A549 treated with RU486 at 1 μM for 4 hours (cell line): ENCODE measurements at places on chromosomes 2 and 18. TPM values are rescaled to one million over a fixed set of nuclear protein-coding genes. Genes with fewer than 3 reads are reported as not detected.

The KCNS3 gene
- total RNA-seq: 0.87 to 1.3 TPM (median 1.1 TPM) in 5 replicates

The REG3A gene
- total RNA-seq: not detected in 5 replicates

The SP140L gene
- 3.4 to 4.8 TPM (median 3.5 TPM) in 5 replicates for total RNA-seq

The CTDSP1 gene
- 57.9 to 72.9 TPM (median 69.3 TPM) in 5 replicates for total RNA-seq

The DLGAP1 gene
- total RNA-seq: 0.03 to 0.10 TPM in 2 of 5 replicates, not detected in the others

The CELF4 gene
- total RNA-seq: not detected in 5 replicates

The FTCDNL1 gene
- total RNA-seq: 1.8 to 2.8 TPM (median 2.5 TPM) in 5 replicates

The ZNF396 gene
- 0.41 to 0.94 TPM (median 0.64 TPM) in 5 replicates for total RNA-seq

The SS18 gene
- 40.8 to 59.9 TPM (median 54.2 TPM) in 5 replicates for total RNA-seq

The MAP3K19 gene
- total RNA-seq: not detected in 5 replicates

The ERICH2 gene
- total RNA-seq: not detected in 5 replicates

The CD8B2 gene
- total RNA-seq: not detected in 5 replicates

The UGT1A4 gene
- 0.05 to 0.10 TPM in 2 of 5 replicates, not detected in the others for total RNA-seq

The LRP1B gene
- 0.01 TPM in 1 of 5 replicates, not detected in the others for total RNA-seq

The PRKAG3 gene
- total RNA-seq: not detected in 5 replicates

The NEUROD1 gene
- not detected in 5 replicates for total RNA-seq

The EVA1A gene
- 12.3 to 18.2 TPM (median 14.5 TPM) in 5 replicates for total RNA-seq

The APOB gene
- total RNA-seq: 0.39 TPM in 1 of 5 replicates, not detected in the others

The KCNIP3 gene
- 0.83 to 1.9 TPM (median 1.6 TPM) in 5 replicates for total RNA-seq

The REEP1 gene
- 0.55 to 0.62 TPM (median 0.61 TPM) in 5 replicates for total RNA-seq

The ANKRD30B gene
- not detected in 5 replicates for total RNA-seq

The G6PC2 gene
- total RNA-seq: not detected in 5 replicates

The GALNT13 gene
- total RNA-seq: 7.5 to 12.4 TPM (median 10.0 TPM) in 5 replicates

The CIB4 gene
- 0.20 to 0.28 TPM in 2 of 5 replicates, not detected in the others for total RNA-seq

The SNORC gene
- total RNA-seq: 5.3 to 15.8 TPM (median 9.8 TPM) in 5 replicates

The MRO gene
- total RNA-seq: 0.11 to 0.18 TPM (median 0.15 TPM) in 5 replicates

The IL1B gene
- 0.34 to 0.58 TPM (median 0.41 TPM) in 4 of 5 replicates, not detected in the other for total RNA-seq

The AQP12A gene
- not detected in 5 replicates for total RNA-seq

The GNAL gene
- total RNA-seq: 4.0 to 6.8 TPM (median 6.2 TPM) in 5 replicates

The SERPINB8 gene
- total RNA-seq: 8.8 to 14.8 TPM (median 9.3 TPM) in 5 replicates

The PPP1R1C gene
- 1.7 to 3.3 TPM (median 1.8 TPM) in 5 replicates for total RNA-seq

The REG3G gene
- not detected in 5 replicates for total RNA-seq

The TMSB10 gene
- 8,532 to 8,978 TPM (median 8,691 TPM) in 5 replicates for total RNA-seq

The SLC5A7 gene
- not detected in 5 replicates for total RNA-seq

The CRYGC gene
- total RNA-seq: not detected in 5 replicates

The ASPRV1 gene
- total RNA-seq: 0.17 to 0.29 TPM (median 0.23 TPM) in 5 replicates

The SMPD4 gene
- total RNA-seq: 60.5 to 80.8 TPM (median 77.9 TPM) in 5 replicates

The ANKRD30BL gene
- not detected in 5 replicates for total RNA-seq

The PPP1R7 gene
- total RNA-seq: 54.1 to 72.3 TPM (median 66.4 TPM) in 5 replicates

The TMEM17 gene
- 3.3 to 5.7 TPM (median 5.4 TPM) in 5 replicates for total RNA-seq

The SERPINB10 gene
- total RNA-seq: not detected in 5 replicates

The RAX gene
- total RNA-seq: not detected in 5 replicates

The DOCK10 gene
- 34.0 to 49.2 TPM (median 38.4 TPM) in 5 replicates for total RNA-seq

The STAT4 gene
- total RNA-seq: 3.4 to 4.9 TPM (median 4.3 TPM) in 5 replicates

The ADAM23 gene
- 8.5 to 11.2 TPM (median 9.6 TPM) in 5 replicates for total RNA-seq

The MTIF2 gene
- total RNA-seq: 37.5 to 48.5 TPM (median 40.0 TPM) in 5 replicates

The CFAP65 gene
- total RNA-seq: 0.05 to 0.32 TPM (median 0.16 TPM) in 5 replicates

The VWA3B gene
- total RNA-seq: 0.51 to 0.77 TPM (median 0.62 TPM) in 3 of 5 replicates, not detected in the others
